Coronary artery (tissue), 2 donors: ENCODE measurements at places on chromosomes 5 and 9.
A peak's percentile ranks its signal among the peaks of the same experiment; 100 is the strongest.

DNA sequence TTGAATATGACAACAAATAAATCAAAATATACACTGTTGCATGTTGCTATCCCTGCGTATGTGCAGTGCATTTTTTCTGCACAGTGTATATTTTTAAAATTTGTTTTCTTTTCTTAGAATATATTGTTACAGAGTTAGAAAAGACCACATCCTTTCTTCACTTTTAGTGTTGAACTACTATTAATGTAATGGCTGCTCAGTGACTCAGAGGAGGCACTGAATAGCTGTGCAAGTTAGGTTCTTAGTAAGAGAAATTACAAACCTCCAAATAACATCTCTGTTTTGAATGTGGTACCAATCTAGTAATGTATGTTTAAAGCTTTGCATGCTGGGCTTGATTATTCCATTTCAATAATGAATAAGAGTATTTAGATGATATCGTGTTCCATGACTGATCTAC is 208.9 kb upstream of the PRR16 start:
- no peak for DNase-seq

DNA sequence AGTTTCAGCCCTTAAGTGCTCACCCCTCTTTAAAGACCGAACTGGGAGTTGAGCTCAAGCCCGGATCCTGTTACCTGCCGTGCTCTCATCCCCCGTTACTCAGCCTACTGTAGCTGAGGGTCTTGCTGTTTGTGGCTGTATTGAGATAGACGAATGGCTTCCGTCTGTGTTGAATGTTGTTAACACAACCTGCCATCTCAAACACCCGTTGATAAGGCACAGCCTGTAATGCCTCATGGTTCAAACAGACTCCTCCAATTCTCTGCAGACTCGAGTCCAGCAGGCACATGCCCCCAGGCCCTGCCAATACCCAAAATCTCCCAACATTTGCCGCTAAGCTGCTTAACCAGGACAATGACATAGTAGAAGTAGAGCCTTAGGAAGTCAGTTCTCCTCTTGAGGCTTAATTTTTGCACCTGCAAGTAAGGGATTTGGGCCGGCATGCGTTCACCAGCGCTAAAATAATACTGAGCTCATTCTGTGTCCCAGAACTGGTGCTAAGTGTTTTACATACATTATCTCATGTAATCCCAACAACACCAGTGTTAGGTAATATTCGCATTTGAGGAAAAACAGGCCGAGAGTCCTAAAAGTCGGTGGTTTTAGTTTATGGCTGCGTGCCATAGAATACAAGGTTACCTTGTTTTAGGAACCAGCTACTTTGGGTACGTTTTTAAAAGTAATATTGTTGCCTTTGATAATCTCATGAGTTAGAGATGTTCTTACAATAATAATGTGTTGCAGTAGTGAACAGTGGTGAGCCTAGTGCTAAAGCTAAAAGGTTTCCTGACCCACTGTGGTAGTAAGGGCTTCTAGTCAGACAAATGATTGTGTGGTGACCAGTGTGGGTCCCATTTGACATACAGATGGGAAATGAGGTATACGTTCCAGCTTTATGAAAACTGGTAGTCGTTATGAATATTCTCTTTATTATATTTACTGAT is 1.5 kb upstream of the RFX3 start:
- no peak for DNase-seq

DNA sequence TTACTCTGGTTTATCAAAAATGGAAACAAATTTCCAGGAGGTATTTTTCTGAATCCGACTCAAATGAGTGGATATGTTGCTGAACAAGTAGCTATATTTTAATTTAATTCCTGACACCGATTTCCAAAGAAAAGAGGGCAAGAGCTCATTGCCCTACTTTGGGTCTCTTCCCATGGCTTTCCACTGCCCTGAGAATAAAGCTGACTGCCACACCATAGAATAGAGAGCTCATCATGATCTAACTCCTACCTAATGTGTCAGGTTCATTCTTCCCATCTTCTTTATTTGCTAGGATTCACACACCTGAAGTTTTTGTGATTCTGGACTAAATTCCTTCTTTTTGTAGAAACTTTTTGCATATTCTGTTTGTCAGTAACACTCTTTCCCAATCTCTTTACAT is 792.1 kb downstream of the DTWD2 start:
- no peak for DNase-seq

GRCh38 chr9:7879551-7880245 is 80.1 kb upstream of the DMAC1 start:
- no peak for DNase-seq

DNA sequence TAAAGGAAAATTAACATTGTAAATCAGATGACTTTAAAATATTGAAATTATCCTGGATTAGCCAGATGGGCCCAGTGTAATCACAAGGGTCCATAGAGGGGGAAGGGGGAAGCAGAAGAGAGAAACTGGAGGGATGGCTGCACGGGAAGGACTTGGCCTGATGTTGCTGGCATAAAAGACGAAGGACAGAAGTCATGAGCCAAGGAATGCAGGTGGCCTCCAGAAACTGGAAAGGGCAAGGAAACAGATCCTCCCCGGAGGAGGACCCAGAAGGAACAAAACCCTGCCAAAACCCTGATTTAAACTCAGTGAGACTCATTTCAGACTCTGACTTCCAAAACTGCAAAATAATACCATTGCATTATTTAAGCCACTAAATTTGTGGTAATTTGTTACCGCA is 100.2 kb downstream of the ADAMTS2 start:
- peak; percentile 16 for DNase-seq

DNA sequence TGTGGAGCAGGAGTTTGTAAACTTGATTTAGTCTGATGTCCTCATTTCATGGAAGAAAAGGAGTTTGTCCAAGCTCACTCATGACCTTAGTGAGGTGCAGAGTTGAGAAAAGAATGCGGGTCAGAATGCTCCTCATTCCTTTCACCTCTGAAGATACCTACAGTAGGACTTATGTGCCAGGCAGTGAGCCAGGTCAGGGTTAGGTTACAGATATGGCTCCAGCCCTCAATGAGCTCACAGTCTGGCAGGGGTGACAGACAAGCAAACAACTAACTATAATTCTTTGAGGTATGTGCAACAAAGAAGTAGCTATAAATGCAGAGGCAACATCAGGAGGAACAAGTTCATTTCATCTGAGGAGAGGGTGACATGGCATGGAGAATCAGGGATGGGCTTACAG is 102.5 kb downstream of the SPATA31D1 start:
- DNase-seq, result no peak

GRCh38 chr5:72133212-72133990 is 26.1 kb downstream of the MAP1B start:
- no peak for DNase-seq

DNA sequence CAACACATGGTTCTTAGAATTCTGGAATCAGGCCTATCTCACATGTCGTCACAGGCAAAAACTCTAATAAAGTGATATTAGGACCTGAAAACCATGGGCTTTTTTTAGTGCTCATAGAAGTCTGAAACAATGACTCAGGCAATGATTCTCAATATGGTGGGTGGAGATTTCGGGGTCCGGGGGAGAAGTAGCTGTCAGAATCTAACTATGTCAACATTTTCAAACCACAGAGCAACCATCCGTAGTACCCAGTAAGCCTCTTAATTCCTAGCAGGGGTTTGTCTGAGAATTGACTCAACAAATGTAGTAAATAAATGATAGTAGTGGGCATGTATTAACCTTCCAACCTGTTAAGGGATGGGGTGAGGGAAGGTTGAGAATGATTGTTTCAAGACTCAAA is 2.6 kb downstream of the AMACR start:
- DNase-seq, result no peak

DNA sequence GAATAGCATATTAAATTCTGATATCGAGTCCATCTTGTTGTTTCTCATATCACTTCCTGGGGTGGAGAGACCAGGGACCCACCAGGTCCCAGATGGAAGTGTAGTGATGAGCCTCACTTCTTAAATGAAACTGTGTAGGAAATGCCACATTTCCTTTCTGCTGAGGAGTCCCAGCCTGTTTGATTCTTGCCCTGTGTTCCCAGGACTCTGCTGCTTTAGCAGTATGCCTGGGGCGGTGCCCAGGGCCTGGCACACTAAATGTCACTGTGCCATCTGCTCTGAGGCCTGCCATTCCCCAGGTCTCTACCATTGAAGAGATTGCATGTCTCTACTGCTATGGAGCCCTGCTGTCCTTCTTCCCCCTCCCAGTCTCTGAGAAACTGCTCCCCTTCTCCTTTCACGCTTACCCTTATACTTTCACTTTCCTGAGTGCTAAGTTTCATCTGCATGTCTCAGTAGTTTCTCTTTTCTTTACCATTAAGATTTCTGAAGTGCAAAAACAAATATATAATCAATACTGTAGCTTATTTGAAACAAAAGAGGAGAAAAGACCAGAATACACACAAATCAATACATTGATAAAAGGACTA is 260.4 kb downstream of the GABRB2 start:
- DNase-seq, result no peak

- no peak for DNase-seq
These were observed 712.0 kb downstream of the MAT2B start for GRCh38 chr5:164217464-164217863.

- DNase-seq, result no peak
These were observed 20.8 kb upstream of the SLC44A1 start for GRCh38 chr9:105223544-105224140.

- no peak for DNase-seq
These were observed 8.9 kb downstream of the ITGA1 start for GRCh38 chr5:52796516-52797103.

DNA sequence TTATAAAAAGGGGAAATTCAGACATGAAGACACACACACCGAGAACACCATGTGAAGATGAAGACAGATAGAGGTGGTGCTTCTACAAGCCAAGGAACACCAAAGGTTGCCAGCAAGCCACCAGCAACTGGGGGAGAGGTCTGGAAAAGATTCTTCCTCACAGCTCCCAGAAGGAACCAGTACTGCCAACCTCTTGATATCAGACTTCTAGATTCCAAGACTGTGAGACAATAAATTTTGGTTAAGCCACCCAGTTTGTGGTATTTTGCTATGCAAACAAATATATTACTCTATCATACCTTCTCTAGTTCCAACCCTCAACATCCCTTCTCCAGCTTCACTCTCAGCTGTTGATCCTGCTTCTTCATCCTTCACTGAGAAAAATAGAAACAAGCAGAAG is 451.1 kb downstream of the EBF1 start:
- DNase-seq, result no peak

GRCh38 chr9:115637661-115638060 is 515.9 kb upstream of the PAPPA start:
- no peak for DNase-seq

DNA sequence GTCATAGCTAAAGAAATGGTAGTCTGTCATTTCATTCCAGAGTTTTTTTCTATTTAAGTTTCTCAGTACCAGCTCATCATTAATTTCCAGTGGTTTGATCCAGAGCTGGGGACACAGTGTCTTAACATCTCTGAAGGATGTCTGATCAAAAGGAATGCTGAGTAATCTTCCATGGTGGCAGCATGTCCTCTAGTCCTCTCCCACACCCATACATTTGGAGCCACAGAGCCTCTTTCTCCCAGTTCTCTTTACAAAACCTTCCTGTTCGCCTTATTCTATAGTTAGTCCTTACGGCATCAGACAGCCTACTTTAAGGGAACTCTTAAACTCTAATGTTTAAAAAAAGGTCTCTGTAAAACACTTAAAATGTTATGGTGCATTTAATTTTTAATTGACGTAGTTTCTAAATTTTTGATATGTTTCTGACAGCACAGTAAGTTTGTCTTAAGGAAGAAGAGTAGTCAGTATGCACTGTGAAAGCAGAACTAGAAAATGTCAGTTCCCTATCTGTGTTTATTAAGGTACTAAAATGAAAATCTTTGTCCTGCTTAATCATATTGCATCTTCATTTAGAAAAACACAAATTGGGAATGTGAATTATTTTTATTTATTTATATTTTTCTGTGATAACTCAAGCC is 96.8 kb downstream of the INIP start:
- no peak for DNase-seq

DNA sequence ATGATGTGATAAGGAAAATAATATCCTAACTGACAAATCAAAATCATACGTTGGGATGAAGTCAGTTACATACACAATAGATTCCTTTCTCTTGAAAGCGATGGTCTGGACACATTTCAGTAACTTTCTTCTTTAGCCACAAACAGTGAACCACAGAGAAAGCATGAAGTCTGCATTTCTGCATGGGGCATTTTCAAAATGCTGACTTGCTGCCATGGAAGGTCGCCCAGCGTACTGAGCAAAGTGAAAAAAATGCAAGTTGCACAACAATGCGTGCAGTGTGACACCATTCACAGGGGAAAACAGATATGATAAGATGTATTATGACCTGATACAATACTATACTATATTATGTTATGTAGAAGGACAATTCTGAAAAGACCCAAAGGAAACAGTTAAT is 146.3 kb downstream of the SNX18 start:
- DNase-seq, result no peak

DNA sequence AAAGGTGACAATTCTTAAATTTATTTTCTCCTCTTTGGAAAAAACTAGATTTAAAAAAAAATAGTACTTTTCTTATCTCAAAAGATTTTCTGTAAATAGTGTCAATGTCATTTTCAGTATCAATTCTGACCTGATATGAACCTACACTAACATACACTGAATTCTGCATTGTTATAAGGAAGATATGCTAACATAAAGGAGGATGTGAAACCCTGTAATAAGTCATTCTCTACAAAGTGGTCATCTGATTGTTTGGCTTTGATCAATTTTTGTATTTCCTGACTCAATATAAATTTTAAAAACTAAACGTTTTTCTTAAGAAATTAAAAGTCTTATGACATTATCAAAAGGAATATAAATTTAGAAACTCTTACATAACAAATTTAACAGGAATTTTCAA is 233.6 kb upstream of the EDIL3 start:
- DNase-seq, result no peak

DNA sequence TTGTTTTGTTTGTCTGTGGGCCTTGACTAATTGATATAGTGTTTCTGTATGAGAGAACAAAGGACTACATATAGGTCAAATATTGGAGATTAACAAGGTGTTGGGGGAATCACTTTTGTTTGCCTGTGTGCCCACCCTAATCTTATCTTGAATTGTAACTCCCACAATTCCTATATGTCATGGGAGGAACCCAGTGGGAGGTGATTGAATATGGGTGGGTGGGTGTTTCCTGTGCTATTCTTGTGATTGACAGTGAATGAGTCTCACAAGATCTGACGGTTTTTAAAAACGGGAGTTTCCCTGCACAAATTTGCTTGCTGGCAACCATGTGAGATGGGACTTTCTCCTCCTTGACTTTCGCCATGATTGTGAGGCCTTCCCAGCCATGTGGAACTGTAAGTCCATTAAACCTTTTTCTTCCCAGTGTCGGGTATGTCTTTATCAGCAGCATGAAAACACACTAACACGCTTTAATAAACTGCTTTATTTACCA is 64.9 kb upstream of the HSPB3 start:
- DNase-seq, result no peak
